NCI-H146 (cell line): ENCODE measurements at places on chromosomes 5 and 9.

GRCh38 chr9:132183715-132184114, 21.9 kb downstream of the NTNG2 start:
- DNase-seq, result no peak

DNA sequence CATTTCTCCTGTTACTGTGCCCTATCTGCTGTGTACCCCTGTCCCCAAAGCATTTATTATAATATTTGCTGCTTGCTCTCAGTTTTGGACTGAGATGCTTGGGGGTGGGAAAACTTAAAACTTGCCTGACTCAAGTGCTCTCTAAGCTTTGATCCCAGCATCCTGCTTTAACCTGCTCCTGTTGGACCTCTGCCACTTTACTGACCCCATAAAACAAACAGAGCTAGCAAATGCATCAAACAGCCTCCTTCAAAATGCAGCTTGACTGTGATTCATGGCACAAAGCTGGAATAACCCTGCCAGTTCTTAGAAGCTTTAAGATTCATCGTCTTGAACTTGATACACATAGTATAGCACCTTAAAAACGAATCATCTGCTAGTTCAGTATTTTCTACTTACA, 212.5 kb downstream of the DEPDC1B start:
- no peak for DNase-seq

DNA sequence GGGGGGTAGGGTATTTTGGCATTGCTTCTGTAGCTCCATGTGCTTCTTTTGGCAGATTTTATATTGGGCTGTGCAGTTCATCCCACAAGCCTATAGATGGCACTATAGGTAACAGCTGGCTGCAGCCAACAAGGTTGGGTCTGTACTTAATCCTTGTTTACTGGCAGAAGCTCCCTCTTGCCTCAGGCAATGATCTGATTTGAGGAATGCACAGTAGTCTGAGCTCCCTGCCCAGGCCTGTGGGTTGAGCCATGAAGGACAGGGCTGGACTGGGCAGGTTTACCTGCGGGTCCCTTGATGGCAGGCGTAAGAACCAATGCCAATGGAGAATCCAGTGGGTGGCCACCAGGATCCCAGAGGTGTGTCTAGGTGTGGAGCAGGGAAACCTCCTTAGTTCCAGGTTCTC, 11.7 kb upstream of the OR1J2 start:
- peak; percentile 63 for DNase-seq

GRCh38 chr9:68509689-68510088, 31.0 kb downstream of the TMEM252 start:
- DNase-seq, result no peak

- DNase-seq, result no peak
These were observed 129.2 kb upstream of the TNPO1 start for GRCh38 chr5:72687288-72687687.

DNA sequence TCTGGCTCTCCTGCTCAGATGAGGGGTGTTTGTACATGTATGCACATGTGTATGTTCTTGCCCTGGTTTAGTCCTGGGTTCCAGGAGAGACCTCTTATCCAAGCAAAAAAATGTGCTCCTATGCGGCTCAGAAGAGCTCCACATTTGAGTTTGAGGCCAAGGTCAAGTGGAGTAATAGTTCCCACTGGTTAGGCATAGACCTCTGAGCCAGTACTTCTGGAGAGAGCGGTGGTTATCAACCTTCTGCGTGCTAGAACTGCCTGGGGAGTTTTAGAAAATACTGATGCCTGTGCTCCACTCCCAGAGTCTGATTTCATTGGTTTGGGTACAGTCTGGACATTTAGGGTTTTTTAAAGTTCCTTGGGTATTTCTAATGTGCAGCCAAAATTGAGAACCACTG, 51.5 kb downstream of the LIX1 start:
- no peak for DNase-seq

- DNase-seq, result no peak
These were observed 33.2 kb downstream of the C9orf50 start for GRCh38 chr9:129587487-129588262.

DNA sequence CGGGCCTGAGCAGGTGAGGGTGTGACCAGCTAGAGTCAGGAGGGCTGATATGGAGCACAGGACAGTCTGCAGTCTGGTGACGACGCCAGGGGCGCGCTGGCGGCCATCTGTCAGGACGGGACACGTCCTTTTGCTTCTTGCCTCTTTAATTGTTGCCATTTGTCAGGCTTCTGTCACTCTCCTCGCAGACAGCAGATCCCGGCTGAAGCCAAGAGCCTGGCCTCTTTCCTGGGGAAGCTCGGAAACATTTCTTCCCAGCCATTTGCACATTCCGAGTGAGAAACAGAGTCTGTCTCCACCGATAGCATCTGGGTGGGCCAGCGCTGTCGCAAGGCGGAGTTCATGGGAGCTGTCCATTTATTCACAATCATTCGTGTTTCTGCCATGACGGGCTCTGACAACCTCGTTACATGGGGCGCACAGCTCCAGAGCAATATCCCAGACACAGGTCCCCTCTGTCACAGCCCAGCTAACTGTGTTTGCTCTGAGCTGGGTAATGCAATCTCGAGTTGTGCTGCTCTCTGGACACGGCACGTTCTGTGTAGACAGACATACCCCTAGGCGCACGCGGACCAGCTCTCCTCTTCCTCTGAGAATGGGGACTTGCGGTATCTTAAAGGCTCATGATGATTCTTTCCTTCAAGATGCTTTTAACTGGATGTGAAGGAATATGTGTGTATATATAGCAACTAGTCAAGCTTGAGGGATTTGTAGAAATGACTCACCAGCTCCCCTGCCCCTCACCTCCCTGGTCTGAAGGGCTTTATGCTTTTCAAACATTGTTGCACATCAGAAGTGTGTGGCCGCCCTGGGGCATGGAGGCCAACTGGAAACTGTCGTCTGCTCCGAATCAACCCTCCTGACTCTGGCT, 105.3 kb upstream of the FCN2 start:
- no peak for DNase-seq

- no peak for DNase-seq
These were observed 13.3 kb downstream of the DCANP1 start for GRCh38 chr5:135433681-135434426.

DNA sequence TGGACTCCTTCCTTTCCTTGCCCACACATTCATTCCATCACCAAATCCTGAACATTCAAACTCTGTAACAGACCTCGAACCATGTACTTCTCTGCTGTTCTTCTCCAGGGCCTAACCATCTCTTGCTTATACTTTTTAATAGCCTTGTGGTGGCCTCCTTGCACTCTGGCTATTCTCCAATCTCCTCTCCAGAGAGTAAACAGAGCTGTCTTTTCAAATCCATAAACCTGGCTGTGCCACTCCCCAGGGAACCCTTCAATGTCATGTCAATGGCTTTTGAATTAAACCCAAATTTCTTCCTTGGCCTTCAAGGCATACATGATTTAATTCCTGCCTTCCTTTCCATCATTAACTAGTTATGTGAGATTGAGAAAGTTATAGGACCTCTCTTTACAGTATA, 277.6 kb upstream of the EFNA5 start:
- DNase-seq, result peak; percentile 60

DNA sequence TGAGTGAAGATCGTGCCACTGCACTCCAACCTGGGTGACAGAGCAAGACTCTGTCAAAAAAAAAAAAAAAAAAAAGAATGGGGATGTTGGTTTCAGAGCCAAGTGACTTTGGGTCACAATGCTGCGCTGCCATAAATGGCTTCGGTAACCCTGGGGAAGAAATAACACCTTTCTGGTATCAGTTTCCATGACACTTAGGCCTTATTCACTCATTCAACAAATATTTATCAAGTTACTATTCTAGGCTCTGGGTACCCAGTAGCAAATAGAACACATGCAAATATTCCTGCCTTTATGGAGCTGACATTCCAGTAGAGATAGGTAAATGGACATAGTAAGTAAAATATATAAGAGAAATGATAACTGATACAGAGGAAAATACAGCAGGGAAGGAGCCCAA, 454.2 kb downstream of the PDE4D start:
- no peak for DNase-seq

DNA sequence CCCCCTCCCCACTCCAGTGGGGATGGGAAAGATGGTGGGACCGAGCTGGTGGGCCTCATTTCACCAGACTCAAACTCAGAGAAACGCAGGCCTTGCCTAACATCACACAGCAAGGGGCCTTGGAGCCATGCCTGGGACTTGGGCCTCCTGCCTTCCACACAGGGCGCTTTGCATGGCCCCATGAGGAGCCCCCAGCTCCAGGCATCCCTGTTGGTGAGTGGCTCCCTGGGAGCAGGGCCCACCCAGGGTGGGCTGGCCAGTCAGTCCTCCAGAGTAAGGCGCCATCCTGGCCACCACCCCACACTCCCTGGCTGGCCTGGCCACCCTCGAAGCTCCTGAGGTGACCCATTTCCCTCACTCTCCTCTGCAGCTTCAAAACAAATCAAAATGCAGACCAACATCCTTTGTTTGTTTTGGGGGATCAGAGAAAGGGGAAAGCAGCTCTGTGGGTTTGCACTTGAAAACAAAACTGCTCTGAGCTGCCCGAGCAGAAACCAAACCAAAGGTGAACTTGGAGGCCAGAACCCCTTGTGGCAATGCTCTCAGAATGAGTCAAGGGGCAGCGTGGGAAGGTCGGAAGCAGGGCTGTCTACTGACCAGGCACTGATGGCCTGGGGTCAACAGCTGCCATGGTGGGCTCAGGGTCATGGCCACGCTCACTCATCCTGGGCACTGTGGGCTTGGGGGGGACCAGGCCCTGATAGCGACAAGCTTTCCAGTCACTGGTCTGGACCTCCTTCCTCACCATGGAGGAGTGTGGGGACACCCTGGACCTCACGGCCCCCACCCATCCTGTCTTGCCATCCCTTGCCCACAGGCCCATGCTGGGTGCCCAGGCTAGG, 37.0 kb upstream of the VDAC1 start:
- no peak for DNase-seq

- DNase-seq, result no peak
These were observed 597 bp upstream of the SLC34A3 start for GRCh38 chr9:137229903-137230704.

- DNase-seq, result no peak
These were observed 133.9 kb upstream of the SPEF2 start for GRCh38 chr5:35483780-35484179.

DNA sequence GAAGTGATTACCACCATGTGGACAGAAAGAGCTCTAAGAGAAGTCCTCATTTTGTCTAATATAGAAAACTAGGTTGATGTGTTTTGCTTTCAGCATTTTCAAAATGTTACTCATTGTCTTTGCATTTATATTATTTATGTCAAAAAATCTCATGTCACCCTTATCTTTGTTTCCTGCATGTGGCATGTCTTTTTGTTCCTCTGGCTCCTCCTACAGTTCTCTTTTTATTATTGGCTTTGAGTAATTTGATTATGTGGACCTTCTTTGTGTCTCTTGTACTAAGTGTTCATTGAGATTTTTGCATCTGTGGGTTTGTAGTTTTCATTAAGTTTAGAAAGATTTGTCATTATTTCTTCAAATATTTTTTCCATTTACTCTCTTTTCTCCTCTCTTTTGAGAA, 58.8 kb downstream of the GNG10 start:
- no peak for DNase-seq

DNA sequence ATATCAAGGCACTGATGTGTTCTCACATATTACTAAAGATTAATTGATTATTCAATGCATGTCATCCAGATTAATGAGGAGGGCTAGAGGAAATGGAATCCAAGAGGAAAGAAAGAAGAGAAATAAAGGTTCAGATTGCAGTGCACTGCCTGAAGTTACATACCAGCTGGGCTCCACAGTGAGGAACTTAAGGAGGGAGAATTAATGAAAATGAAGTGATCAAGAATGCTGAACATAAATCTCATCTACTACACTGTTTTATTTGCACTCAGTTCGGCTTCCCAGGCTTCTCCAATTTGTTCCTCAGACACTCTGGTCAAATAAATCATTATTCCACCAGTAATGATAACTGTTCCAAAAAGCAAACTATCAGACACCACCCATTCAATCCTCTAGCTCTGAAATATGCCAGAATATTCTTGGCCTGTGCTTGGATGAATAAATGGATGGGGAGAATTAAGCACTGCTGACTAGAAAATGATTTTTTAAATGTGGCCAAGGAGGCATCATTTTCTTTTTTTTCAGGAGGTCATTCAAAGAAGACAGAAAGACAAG, 88.6 kb upstream of the FBN2 start:
- DNase-seq, result no peak
